ENCODE measurements at places on chromosomes 1 and 21.
A peak's percentile ranks its signal among the peaks of the same experiment; 100 is the strongest.

DNA sequence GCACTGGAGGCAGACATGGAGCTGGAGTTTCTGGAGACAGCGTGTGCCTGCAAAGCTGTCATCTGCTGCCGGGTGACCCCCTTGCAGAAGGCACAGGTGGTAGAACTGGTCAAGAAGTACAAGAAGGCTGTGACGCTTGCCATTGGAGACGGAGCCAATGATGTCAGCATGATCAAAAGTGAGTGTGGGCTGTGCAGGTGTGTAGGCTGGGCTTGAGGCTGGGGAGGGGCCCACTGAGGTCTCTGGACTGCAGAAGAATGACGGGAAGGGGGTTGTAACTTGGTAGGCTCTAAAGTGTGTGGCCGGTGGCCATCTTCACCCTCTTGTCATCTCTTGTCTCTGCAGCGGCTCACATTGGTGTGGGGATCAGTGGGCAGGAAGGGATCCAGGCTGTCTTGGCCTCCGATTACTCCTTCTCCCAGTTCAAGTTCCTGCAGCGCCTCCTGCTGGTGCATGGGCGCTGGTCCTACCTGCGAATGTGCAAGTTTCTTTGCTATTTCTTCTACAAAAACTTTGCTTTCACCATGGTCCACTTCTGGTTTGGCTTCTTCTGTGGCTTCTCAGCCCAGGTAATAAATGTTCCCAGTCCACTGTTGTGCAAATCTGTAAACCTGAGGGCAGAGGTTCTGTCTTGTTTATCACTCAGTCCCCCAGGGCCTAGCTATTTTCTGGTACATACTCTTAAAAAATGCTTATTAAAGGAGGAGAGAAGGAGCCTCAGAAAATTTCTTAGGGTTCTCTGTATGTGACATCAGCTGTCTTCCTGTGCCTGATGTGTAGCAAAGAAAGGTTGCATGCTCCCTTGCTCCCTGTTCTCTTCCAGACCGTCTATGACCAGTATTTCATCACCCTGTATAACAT, 19.9 kb downstream of the ATP8B2 start:
- DNase-seq: no peak

DNA sequence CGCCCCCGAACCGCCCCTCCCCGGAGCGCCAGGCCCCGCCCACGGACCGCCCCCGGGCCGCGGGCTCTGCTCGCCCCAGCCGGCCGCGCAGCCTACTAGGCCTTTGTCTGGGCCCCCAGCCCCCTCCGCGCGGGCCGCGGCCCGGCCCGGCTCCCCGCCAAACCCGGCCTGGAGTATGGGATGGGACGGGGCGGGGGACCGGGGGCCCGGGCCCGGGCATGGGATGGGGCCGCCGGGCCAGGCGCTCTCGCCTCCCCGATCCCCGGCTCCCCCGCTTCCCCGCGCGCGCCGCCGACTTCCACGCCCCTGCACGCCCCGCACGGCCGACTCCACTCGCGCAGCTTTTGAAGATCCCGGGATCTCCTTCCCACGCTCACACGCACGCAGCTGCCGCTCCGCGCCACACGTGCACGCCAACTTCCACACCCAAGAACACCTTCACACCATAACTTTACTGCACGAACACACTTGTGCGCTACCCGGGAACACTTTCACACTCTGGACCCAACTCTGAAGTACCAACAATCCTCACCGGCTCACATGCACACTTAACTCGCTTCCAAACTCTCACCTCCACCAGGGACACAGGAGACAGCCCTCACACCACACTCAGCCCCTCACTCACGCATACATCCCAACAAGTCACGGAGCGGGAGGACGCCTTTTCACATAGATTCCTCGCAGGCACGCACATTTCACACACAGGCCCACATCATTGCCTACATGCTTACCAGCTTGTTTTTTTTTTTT, 437 bp upstream of the HSPG2 start:
- no peak for DNase-seq

GRCh38 chr1:162689745-162690671, 57.7 kb downstream of the DDR2 start:
- DNase-seq: no peak

- no peak for DNase-seq
Measured at GRCh38 chr1:21700094-21700493, 30.9 kb upstream of the RAP1GAP start.

DNA sequence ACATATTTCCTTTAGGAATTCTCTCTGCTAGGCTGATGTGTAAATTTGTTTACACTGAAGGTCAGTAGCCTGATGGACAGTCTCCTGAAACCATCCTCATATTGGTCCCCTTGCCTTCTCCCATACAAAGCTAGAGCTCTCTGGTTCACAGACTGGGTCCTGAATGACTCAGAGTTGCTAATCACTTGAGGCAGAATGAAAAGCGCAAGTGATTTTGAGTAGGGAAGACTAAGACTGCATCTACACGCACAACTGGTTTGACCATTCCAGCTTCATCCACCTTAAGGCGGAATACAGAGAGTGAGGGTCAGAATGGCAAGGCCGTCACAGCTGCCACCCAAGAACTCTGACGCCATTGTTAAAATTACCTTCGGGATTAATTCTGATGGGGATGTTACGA, 70.2 kb upstream of the KIF26B start:
- DNase-seq: no peak

- peak; percentile 11 for DNase-seq
Measured at GRCh38 chr1:169250022-169250421, 117.6 kb downstream of the NME7 start.

DNA sequence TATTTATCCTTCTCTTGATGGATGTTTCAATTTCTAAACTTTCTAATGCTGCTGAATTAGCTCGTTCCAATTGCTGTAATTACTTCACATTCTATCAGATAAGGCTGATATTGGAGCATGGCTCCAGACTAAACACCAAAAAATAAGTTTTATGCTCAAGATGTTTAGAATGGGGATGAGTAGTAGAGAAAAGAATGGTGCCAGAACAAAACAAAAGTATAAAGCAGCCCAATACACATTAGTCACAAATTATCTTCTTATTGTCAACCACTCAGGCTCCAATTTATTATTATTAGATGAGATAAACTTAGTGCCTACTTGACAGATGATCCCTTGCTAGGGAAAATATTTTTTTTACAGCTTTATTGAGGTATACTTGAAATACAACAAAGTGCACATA, 21.8 kb downstream of the ATPAF1 start:
- no peak for DNase-seq

- DNase-seq: no peak
Measured at GRCh38 chr1:22263359-22263758, 120.5 kb upstream of the WNT4 start.

DNA sequence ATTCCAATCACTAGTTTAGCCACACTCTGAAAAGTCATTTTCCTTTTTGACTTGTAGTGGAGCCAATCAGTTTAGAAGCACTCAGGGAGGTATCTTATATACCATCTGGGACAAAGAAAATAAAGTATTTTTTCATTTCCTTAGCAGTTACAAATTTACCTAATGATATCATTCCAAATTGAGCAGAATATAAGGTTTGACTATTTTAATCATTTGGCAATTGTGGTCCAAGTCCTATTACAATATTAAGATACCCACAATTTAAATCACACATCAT, 170.6 kb downstream of the LTN1 start:
- no peak for DNase-seq

GRCh38 chr1:27057801-27058625, 45.4 kb upstream of the TENT5B start:
- DNase-seq: no peak

DNA sequence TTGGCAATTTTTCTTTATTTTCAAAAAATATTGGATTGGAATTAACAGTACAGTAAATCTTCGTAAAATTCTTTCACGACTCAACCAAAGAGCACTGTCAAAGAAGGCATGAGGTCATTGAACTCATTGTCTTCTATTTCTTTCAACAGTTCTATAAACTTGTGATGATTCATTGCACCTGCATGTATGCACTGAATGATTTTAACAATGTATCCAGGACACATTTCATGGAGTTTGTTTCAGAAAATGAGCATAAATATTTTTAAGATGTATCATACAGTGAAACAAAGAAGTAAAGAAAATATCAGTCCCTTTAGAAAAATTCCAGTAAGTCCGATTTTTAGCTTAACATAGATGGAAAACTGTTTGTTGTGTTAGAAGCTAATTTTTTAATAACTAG, 33.6 kb upstream of the CD34 start:
- DNase-seq: no peak

GRCh38 chr1:102691592-102692090, 416.7 kb downstream of the COL11A1 start:
- no peak for DNase-seq

Measured in HFF-Myc (cell line).